ENCODE measurements at places on chromosomes 1 and 21.

- DNase-seq, result no peak
These were observed 12.8 kb upstream of the LMX1A start for GRCh38 chr1:165369255-165369848.

GRCh38 chr1:74340656-74341055 is 105.5 kb downstream of the TNNI3K start:
- no peak for DNase-seq

- DNase-seq, result no peak
These were observed 8.9 kb downstream of the MAPKAPK2 start for GRCh38 chr1:206693592-206693991.

- no peak for DNase-seq
These were observed 16.9 kb downstream of the PLA2G4A start for GRCh38 chr1:186845576-186846210.

GRCh38 chr1:219880765-219881457 is 47.4 kb downstream of the SLC30A10 start:
- DNase-seq, result no peak

GRCh38 chr1:15684468-15685291 is 560 bp downstream of the PLEKHM2 start:
- no peak for DNase-seq

DNA sequence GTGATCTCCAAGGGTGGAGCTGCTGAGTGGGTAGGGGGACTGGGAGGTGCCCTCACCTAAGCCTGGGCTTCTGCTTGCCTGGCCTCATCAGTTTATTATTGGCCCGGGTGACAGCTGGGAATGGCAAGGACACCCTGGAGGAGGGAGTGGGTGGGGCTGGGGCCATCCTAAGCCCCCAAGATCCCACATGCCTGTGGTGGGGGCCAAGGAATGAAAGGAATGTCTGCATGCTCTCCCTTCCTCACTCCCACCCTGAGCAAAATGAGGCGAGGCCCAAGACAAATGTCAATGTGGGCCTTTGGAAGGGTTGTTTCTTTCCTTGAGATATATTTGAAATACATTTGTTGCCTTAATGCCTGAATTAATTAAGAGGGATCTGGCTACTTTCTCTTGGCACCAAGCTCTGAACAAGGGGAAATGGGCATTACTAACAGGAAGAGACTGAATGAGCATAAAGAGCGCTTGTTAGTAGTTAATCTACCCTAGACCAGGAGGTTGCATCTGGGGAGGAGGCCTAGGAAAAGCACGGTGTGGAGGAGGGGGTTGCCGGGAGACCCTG is 19.7 kb upstream of the CHI3L1 start:
- DNase-seq, result no peak

DNA sequence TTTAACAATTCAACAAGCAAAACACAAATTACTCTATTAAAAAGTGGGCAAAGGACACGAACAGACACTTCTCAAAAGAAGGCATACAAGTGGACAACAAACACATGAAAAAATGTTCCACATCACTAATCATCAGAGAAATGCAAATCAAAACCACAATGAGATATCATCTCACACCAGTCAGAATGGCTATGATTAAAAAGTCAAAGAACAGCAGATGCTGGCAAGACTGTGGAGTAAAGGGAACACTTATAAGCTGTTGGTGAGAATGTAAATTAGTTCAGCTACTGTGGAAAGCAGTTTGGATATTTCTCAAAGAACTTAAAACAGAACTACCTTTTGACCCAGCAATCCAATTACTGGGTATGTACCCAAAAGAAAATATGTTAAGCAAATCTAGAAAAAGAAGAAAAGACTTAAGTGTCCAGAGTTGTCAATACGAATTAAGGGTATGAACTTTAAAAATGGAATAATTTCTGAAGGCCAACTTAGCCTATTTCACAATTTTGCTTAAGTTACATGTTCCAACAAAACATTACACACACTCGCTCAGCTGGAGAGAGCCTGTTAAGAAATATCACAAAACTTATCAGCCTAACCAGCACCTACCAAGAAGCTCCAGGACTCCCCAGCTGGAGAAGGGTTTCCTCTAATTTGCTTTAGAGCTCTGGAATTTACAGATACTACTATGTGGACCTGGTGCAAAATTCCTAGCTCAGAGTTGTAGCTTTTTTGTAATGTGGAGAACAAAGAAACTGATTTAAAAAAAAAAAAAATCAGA is 232.1 kb downstream of the DUSP10 start:
- DNase-seq, result no peak

- DNase-seq, result no peak
These were observed 59.9 kb downstream of the VANGL2 start for GRCh38 chr1:160460214-160460642.

DNA sequence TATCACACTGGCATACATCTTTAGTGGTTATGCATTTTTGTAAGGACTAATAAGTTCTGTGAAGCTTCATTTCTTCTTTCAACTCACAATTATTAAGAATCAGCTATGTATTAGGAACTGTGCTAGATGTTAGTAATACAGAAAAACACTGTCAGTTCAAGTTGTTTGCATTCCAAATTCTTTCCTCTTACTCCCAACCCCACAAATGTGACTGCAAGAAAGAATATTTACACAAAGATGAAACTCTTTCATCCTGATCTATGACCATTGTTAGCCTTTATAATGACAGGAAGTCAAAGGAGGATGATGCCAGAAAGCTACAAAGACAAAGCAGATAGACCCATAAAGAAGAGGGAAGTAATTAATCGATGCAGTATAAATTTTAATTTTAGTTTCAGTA is 21.0 kb upstream of the GADD45A start:
- no peak for DNase-seq

GRCh38 chr21:24110846-24111245 is 1496.4 kb downstream of the MRPL39 start:
- no peak for DNase-seq

DNA sequence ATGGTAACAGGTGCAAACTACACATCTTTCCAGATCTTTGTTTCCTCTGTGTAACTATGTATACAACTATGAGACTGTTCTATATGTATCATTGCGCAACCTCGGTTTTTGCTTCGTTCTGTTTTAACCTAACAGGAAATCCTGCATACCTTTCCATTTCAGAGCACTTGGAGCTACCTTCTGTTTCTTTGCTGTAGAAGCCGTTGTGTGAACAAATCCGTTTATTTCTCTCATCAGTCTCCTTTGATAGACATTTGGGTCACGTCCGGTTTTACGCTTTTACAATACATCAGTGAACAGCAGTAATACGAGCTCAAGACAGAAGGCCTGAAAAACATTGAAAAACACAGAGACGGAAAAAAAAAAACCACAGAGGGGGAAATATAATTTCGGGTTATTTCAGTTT is 10.5 kb downstream of the ATP5IF1 start:
- DNase-seq, result no peak

GRCh38 chr1:163130225-163130856 is 61.2 kb downstream of the RGS4 start:
- DNase-seq, result no peak

DNA sequence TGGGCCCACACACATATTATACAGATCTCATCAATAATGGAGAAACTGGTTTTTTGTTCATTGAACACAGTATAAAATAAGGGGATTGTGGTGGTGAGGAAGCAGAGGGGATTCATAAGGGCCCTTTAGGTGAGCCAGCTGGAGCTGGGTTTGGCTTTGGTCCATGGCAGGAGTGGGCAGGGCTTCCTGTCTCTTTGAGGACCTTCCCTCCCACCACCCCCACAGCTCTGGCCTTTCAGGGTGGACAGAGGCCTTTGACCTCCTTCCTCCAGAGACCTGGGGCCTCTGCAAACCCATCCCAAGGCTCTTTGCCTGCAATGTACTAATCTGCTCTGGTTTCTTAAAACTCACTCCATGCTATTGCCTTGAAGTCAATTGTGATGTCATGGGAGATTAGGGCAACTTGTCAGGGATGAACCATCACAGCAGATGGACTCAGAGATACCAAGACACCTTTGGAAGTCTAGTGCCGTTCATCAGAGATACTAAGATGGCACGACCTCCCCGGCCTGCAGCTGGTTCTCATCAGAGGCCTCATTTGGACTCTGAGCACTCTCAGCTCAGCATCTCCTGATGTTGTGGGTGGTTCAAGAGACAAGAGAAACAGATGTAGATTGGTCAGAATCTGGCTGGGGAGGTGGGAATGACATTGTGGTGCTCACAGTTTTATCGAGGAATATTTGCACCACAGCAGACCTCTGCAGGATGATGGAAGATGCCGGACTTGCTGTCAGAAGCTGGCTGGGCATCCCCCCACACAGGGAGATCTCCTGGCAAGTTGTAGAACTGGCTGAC is 37.9 kb downstream of the LHX4 start:
- DNase-seq, result no peak

DNA sequence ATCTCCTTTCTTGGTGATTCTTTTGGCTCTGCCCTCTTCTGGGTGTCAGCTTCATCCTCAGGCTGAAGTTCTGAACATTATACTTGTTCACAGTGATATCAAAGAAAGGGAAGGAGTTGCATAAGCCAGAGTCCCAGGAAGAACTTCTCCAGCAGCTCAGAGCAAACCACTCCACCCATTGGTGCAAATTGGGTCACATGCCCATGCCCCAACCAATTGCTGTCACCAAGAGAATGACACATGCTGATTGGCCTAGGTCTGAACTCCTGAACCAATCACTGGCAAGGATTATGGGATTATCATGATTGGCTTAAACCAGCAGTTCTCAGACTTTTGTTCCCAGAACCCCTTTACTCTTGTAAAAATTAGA is 256.5 kb upstream of the TMEM51 start:
- no peak for DNase-seq

- no peak for DNase-seq
These were observed 24.3 kb upstream of the EPS8L3 start for GRCh38 chr1:109787845-109788601.

DNA sequence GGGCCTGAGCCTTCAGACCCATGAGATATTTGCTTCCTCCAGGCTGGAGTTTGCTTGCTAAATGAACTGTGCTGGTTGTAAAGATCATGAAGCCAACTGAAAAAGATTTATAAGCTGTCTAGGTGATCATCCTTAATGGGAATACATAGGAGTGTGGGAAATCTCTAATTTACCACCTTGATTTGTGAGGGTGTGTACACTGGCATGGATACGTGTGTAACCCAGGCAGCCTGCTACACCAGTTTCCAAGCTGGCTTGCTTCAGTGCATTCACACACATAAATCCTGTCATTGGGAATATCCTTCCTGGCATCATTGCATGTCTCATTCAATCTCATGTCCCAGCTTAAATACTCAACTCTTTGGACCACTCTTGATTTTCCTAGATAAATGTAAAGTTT is 57.6 kb upstream of the GNG12 start:
- no peak for DNase-seq

- DNase-seq, result no peak
These were observed 244.5 kb downstream of the GPR52 start for GRCh38 chr1:174692313-174692712.

DNA sequence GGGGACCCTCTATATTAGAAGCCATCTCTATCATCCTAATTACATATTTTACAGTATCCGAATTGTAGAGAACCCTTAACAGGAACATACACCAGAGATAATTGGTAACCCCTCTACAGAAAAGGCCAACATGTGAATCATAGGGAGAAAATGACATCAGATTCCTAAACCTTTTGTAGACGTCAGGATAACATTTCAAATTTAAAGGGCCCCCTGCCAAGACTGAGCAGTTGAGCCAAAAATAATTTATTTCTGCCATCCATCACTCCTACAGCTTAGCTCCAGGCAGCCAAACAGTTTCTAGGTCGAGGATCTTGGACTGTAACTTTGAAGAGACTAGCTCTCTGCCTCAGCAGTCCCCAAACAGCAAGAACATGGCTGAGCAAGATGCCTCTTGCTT is 21.2 kb downstream of the ZNF697 start:
- no peak for DNase-seq

GRCh38 chr21:34023691-34024373 is 49.5 kb upstream of the MRPS6 start:
- DNase-seq, result no peak

- no peak for DNase-seq
These were observed 8.3 kb downstream of the NT5C1A start for GRCh38 chr1:39663559-39663958.

DNA sequence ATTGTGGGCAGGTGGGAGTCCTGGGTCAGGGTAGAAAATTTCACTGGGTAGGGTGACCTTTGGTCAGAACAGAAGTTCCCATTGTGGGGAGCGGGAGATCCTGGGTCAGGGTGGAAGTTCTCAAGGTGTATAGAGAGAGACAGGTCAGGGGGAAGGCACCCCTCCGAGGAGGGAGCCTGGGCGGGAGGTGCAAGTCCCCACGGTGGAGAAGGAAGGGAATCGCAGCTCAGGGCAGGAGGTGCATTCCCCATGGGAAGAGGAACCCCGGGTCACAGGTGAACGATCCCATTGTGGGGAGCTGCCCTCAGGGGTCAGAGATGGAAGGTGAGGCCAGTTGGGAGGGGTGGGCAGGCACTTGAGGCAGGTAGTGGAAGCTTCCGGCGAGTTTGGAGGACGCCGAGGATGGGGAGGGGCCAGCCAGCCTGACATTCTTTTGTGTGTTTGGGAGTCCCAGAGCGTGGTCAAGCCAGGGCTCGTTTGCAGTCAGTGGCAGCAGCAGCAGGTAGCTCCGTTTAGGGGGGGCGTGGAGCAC is 637 bp downstream of the LYPLA2 start:
- no peak for DNase-seq

- no peak for DNase-seq
These were observed 69.0 kb upstream of the RAVER2 start for GRCh38 chr1:64675718-64676345.

DNA sequence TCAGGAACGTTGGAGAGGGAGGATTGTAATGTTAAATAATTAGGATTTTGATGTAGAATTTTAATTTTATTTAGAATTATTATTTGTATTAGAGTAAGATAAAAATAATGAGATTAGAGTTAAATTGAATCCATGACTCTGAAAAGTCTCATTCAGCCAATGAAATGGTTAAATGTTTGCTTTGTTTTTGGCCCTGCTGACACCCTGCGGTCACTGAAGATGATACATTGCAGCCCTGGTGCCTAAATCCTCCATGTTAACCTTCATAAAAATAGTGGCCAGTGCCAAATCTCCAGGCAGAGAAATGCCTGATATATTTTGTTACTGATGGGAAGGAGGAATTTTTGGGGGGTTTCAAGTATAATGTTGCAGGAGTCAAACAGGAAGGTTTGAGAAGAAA is 27.3 kb upstream of the RLF start:
- DNase-seq, result no peak

- no peak for DNase-seq
These were observed 24.7 kb downstream of the TENT5C start for GRCh38 chr1:117630423-117630998.

DNA sequence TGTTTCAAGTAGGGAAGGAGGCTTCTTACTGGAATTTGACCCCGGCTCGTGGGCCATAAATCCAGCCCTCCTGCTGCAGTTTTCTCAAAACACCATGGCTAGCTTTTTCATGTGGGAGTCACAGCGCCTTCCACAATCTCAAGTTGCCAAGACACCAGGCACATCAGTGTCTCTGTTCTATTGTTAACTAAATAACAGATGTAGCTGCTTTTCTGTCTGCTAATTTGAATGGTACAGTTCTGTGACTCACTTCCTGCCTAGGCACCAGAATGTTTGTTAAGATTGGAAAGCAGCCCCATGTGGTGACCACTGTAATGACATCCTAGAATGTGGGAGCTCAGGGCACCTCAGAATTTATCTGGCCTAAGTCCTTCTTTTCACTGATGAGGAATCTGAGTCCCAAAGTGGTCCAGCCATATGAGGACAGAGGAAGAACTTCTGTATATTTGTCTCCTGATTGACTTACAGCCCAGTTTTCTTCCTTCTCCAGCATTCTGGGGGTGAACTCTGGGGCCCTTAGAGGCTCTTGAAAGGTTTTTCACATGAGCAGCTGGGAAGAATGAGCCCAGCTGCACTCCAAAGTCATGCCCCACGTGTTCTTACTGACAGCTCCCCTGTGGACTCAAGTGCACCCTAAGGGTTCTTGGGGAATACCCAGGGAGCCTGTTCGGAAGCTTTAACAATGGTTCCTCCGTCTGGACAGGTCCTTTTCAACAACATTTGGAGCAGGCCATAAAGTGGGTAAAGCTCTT is 27.5 kb downstream of the TRIM45 start:
- DNase-seq, result no peak
